ENCODE measurements at places on chromosomes 7 and 10. TPM values are rescaled to one million over a fixed set of nuclear protein-coding genes. Genes with fewer than 3 reads are reported as not detected.

Gene SUFU
- polyA plus RNA-seq, result 2.1 TPM

Gene LMOD2
- not detected for polyA plus RNA-seq

- DNase-seq, result no peak
- H3K27me3 ChIP-seq, result no peaks in the 10 kb centered on the region
- no peak overlapping the region for H3K4me3 ChIP-seq
- H3K27ac ChIP-seq, result no peak overlapping the region
- H3K36me3 ChIP-seq, result no peaks in the 10 kb centered on the region
These were observed 159.7 kb downstream of the GNAI1 start for GRCh38 chr7:80294346-80294745.

DNA sequence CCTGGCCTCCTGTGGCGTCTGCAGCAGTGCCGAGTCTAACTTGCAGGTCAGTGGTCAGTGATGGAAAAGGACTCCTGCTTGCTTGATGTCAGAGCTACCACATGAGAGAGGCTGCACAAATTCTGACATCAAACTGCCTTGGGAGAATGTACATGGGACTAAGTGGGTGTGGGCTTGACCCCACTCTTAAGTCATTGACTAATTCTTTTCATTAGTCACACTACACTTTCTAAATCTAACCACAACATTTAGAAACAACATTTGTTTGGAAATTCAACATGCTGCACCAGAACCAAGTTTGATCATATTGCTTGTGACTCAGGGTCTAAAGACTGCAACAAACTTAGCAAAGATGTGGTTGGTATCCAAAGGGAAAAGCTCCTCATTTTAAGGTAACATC lies 24.4 kb upstream of the CDC14C start:
- H3K36me3 ChIP-seq, result no peaks in the 10 kb centered on the region
- H3K4me1 ChIP-seq, result no peaks in the 10 kb centered on the region
- H3K27ac ChIP-seq, result no peak overlapping the region
- H3K4me3 ChIP-seq, result no peak overlapping the region
- no peaks in the 10 kb centered on the region for H3K27me3 ChIP-seq

GRCh38 chr10:82150123-82150900 lies 275.3 kb downstream of the NRG3 start:
- DNase-seq, result no peak
- no peaks in the 10 kb centered on the region for H3K36me3 ChIP-seq
- no peaks in the 10 kb centered on the region for H3K4me1 ChIP-seq
- H3K27ac ChIP-seq, result no peak overlapping the region
- no peaks in the 10 kb centered on the region for H3K27me3 ChIP-seq

DNA sequence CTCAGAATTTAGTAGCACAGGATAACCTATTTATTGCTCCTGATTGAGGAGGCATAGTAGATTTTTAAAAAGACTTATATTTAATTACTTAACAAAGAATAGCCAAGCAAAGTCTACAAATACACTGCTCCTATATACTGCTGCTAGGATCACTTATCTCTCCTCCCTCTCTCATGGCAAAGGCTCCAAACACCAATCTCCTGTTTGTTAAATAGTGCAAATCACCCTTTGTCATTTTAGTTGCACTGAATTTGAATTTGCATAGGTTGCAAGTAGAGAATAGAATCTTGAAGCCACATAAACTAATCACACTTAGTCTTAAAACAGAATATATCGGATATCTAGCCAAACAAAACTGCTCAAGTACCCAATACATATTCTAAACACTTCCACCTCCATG lies 219.1 kb upstream of the LRRN3 start:
- H3K27me3 ChIP-seq, result no peaks in the 10 kb centered on the region
- no peak overlapping the region for H3K4me3 ChIP-seq
- DNase-seq, result no peak
- H3K4me1 ChIP-seq, result no peaks in the 10 kb centered on the region

DNA sequence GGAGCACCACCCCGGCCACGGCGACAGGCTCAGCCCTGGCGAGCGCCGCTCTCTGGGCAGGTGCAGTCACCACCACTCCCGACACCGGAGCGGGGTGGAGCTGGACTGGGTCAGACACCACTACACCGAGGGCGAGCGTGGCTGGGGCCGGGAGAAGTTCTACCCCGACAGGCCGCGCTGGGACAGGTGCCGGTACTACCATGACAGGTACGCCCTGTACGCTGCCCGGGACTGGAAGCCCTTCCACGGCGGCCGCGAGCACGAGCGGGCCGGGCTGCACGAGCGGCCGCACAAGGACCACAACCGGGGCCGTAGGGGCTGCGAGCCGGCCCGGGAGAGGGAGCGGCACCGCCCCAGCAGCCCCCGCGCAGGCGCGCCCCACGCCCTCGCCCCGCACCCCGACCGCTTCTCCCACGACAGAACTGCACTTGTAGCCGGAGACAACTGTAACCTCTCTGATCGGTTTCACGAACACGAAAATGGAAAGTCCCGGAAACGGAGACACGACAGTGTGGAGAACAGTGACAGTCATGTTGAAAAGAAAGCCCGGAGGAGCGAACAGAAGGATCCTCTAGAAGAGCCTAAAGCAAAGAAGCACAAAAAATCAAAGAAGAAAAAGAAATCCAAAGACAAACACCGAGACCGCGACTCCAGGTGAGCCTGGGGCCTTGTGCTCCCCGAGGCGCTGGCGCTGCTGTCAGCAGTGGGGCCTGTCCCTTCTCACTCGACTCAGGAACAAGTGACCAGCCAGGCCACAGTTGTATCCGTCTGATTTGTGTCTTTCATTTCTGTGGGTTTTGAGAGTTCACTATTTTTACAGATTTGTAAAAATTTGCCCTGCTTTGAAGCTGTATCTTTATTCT lies 117.7 kb downstream of the CYTH3 start:
- H3K27ac ChIP-seq, result no peak overlapping the region
- no peak overlapping the region for H3K4me3 ChIP-seq
- no peaks in the 10 kb centered on the region for H3K4me1 ChIP-seq
- H3K36me3 ChIP-seq, result peaks cover 26% of the 10 kb centered on the region
- no peaks in the 10 kb centered on the region for H3K27me3 ChIP-seq

GRCh38 chr7:38122501-38122900 lies 55.5 kb upstream of the STARD3NL start:
- no peaks in the 10 kb centered on the region for H3K36me3 ChIP-seq
- H3K27me3 ChIP-seq, result no peaks in the 10 kb centered on the region
- no peak overlapping the region for H3K4me3 ChIP-seq
- no peaks in the 10 kb centered on the region for H3K4me1 ChIP-seq

All from GM12878 (cell line).